ENCODE measurements at places on chromosomes 3 and 15.

GRCh38 chr3:54863366-54863765 lies 64.5 kb downstream of the LRTM1 start:
- DNase-seq = no peak

DNA sequence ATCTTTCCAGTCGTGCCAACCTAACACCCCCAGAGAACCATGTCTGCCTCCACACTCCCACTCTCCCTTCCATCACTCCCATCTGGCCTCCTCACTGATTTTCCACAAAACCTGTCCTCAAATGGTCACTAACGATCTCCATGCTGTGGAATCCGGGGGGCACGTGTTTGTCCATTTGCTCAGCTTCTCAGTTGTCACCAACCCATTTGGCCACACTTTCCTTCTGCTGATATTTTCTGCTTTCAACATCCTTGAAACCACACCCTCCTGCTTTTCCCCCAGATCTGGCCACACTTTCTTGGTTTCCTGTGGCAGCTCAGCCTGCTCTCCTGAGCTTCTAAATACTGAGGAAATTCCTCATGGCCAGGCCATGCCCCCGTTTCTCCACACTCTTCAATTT lies 257.2 kb upstream of the NSMCE3 start:
- DNase-seq = no peak

GRCh38 chr3:97736928-97737327 lies 27.6 kb upstream of the ARL6 start:
- DNase-seq = no peak

DNA sequence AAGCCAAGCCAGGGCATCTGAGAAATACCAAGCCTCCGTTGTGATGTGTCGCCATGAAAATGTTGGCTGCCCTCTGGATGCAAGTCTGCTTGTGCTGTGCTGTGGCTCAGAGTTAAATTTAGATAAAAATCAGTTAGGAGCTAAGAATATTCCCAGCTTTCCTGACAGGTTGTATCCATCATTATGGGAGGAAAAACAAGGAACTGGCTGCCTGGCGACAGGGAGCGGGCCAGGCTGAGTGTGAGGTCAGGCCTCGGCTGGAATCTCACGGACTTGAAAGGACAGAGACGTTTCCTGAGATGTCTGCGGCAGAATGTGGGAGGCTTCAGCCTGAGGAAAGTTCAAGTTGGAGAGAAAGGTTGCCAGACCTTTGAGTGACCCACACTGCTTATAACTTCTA lies 213.8 kb downstream of the THSD4 start:
- no peak for DNase-seq

GRCh38 chr3:125075738-125076137 lies 19.9 kb upstream of the HEG1 start:
- DNase-seq = no peak
